ENCODE measurements at places on chromosomes 5 and 9.

DNA sequence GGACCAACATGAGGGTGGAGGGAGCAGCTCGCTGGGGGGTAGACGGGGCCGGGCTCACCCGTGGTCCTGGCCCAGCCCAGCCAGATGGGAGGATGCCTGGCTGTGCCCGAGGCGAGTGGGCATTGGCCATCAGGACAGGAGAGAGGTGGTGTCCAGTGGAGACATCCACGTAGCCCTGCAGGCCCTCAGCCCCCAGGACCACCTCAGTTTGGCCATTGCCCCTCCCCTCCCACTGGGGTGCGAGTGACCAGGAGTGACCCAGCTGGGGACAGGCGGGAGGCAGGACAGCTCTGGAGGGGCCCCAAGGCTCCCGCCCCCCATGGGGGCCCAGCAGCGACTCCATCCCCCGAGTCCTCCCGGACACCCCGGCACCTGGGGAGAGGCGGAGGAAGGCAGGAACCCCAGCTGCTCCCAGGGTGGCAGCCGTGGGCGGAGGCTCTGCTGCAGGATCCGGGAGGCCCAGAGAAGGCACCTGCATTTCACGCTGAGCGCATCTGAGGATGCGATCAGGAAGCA lies 8.3 kb downstream of the NOXA1 start:
- DNase-seq = no peak

- DNase-seq = no peak
These were observed 118.8 kb downstream of the BOD1 start for GRCh38 chr5:173497685-173498084.

DNA sequence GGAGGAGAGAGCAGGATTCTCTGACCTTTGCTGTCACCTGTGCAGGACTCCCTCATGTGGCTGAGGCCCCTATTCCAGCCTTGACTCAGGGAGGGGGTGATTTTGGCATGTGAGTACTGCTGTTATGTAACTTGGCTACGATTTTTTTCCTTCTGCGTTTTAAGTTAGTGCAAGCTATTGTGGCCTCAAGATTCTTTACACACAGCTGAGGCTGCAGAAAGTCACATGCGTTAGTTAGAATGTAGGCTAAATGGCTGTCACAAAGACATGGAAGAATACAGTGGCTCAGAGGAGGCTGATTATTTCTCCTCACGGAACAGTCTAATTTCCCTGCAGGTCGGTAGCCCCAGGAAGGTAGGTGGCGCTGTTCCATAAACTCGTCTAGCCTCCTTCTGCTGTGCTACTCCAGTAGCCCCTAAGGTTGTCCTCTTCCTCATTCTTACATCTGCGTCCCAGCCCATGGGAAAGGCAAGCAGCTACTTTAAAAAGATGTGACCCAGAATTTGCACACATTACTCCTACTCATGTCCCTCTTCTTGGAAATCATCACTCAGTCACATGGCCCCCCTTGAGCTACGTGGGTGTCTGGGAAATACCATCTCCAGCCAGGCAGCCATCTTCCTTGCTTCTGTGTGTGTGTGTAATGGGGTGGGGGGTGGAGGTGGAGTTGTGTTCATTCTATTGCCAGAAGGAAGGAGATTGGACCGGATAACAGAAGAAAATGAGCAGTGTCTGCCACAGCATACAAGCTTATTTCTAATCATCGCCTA lies 486.6 kb downstream of the CCDC171 start:
- DNase-seq = peak; percentile 44

DNA sequence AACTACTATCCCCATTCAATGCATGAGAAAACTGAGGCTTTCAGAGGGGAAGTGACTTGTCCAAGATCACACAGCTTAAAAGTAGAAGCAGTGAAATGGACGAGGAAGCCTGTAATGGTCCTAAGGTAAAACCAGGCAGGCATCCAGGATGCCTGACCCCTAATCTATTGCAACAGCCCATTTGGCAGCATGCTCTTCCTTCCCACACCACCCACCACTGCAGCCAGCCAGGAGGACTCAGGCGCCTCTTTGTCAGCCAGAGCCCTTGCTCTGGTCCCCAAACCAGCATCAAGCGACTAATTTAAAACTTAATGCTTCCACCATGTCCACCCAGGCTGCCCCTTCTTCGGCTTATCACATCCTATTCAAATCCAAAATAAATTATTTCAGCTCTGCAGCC lies 541.6 kb downstream of the CDK5RAP2 start:
- no peak for DNase-seq

DNA sequence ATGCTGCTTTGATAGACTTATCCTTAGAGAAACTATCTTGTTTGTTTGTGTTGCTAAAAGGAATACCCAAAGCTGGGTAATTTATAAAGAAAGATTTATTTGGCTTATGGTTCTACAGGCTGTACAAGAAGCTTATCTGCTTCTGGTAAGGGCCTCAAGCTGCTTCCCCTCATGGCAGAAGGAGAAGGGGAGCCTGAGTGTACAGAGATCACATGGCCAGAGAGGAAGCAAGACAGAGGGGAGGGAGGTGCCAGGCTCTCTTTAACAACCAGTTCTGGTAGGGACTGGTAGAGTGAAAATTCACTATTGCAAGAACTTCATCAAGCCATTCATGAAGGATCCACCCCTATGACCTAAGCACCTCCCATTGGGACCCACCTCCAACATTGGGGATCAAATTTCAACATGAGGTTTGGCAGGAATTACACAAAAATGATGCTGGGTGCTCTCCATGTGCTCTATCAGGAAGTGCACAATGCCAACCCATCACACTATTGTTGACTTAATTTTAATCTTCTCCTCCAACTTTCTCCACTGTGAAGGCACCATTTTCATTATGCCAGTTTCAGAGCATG lies 115.1 kb upstream of the SHB start:
- no peak for DNase-seq

DNA sequence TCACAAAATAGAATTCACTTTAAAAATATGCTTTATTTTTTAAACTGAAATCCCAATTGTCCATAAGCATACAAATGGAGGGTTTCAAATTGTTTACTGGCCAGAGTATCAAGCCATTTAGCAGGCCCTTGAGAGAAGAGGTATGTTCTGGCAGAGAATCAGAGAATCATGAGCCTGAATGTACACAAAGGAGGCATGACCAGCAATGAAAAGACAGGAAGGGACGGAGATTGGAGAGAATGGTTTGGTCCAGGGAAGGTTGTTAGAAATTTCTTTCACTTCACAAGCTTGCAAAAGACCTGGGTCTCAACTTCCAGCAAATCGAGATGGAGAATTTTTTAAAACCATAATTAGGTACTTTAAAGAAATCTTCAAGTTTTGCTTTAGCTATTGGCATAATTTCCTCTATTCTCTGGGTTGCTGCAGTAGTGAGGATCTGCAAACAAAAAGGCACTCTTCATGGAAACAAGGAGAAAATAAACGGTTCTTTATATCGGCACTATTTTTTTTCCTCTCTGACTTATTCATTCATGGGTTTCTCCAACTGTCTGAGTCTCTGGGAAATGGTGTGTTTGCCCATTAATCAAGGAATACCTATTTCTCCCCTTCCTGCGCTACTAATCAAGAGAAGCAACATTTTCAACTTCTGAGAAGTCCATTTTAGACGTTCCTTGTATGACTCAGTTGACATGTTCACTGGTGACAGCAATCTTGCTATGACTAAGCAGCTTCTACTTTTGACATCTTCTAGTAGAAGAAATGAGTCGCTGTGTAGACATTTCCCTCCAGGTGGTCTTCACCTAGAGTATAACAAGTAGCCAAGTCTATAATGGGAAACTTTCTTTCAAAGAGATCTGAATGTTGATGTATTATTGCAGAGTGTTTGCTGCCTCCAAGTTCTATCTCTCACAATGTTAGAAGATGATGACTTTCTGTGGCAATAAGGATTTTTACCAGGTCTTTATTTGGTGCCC lies 23.1 kb upstream of the ERCC6L2 start:
- no peak for DNase-seq

DNA sequence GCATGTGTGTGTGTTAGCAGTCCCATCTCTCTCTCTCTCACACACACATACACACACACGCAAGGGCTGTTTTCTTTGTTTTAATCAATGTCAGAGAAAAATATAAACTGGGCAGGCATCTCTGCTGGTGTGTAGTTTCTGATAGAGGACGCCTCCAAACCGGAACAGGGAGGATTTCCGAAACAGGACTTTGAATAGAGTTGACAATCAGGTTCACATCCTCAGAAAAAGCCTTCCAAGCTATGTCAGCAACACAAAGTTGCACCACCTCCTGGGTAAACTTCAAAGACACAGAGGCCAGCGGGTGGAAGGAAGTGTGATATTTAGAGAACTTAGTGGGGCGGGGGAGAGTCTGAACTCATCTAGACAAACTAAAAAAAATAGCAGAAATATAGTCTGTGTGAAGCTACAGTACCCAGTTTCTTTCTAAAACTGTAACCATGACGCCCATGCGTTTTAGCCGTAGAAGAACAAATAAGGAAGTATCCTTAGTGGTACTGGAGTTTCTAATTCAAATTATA lies 1.2 kb downstream of the ST8SIA4 start:
- DNase-seq = no peak

DNA sequence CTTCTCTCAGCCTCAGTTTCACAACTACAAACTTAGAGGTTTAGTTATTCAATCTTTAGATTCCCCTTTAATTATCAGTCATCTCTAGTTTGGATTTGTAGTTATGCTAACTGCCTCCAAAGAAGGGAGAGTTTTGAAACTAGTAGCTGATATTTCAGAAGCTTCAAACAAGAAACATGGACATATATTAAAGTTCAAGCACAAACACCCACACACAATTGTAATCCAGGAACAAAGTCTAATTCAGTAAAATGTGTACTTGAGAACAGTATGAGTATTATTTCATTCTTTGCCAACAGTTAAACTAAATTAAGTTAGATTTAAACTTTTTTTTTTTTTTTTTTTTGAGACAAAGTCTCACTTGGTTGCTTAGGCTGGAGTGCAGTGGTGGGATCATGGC lies 71.2 kb upstream of the ABCA1 start:
- no peak for DNase-seq

GRCh38 chr5:14968796-14969195 lies 97.2 kb upstream of the ANKH start:
- DNase-seq = no peak
